ENCODE measurements at places on chromosomes 5 and 9. TPM values are rescaled to one million over a fixed set of nuclear protein-coding genes. Genes with fewer than 3 reads are reported as not detected.

- no peak for DNase-seq
These were observed 14.4 kb upstream of the SMIM15 start for GRCh38 chr5:61176631-61177030.

GRCh38 chr5:103452666-103453065, 109.9 kb downstream of the NUDT12 start:
- no peak for DNase-seq

GRCh38 chr5:123286891-123287290, 136.3 kb downstream of the CEP120 start:
- DNase-seq, result no peak

DNA sequence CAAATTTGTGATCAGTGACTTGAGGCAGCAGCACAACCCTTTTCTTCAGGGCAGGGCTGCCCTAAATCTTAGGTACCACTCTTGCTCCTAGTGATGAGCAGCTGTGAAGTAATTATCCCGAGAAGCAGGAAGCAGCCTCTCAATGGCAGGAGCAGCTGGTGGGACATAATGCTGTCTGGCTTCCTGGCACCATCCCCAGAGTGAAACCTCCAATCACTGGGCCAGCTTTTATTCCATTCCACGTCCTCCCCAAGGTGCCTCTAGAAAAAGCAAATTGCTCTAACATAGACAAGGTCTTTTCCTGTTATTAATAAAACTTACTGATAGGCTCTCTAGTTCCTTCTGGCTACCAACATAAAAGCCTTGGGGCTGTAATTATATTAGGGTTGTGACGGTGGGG, 154.0 kb downstream of the FRMD3 start:
- DNase-seq, result no peak

DNA sequence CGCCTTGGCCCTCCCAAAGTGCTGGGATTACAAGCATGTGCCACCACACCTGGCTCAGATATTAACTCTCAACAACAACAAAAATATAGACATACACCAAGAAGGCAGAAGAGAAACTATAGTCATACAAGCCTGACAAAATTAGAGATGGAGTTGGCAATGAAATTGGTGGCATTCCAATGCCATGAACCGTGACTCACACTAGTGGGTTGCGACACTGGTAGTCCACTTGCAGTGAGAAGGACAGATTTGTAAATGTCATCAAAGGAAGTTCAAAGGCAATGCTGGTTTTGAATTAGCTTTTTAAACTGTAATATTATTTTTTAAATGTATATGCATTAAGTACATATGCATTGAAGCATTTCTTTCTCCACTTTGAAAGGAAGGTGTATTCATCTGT, 8.5 kb upstream of the DNAJC25 start:
- no peak for DNase-seq

- DNase-seq, result no peak
These were observed 35.3 kb downstream of the ERBIN start for GRCh38 chr5:65961633-65962032.

GRCh38 chr5:142016556-142016955, 3.7 kb upstream of the GNPDA1 start:
- peak; percentile 26 for DNase-seq

DNA sequence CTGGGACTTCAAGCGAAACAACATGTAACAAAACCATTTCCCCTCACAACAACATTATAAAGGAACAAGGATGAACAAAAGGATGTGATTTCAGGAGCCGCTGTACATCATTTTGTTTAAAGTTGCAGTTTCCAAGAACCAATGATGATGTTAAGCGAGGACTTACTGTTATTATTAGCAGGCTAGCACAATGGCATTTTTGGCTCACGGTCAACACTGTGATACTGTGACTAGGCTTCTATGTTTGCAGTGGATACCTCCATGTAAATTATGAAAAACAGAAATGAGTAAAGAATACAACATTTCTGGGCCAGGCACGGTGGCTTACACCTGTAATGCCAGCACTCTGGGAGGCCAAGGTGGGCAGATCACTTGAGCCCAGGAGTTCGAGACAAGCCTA, 113.0 kb downstream of the AUH start:
- DNase-seq, result no peak

- DNase-seq, result no peak
These were observed 8.6 kb downstream of the NIPBL start for GRCh38 chr5:36885149-36885548.

- no peak for DNase-seq
These were observed 858.5 kb upstream of the PTPRD start for GRCh38 chr9:11471321-11471720.

Gene ALAD
- total RNA-seq, result 39.9 TPM

Gene OR13C9
- not detected for total RNA-seq

Gene TMEM267
- 18.4 TPM for total RNA-seq

Gene ROR2
- total RNA-seq, result 0.17 TPM

Gene PNPLA7
- total RNA-seq, result 15.7 TPM

Gene ZNG1C
- total RNA-seq, result 45.8 TPM

Gene MUSK
- total RNA-seq, result not detected

Data from CD4-positive, alpha-beta memory T cell (primary cell).